ENCODE measurements at places on chromosomes 4 and X. TPM values are rescaled to one million over a fixed set of nuclear protein-coding genes. Genes with fewer than 3 reads are reported as not detected.

The METTL14 gene
- 43.4 TPM for polyA plus RNA-seq

- no peaks in the 10 kb centered on the region for H3K27me3 ChIP-seq
- peaks cover 2% of the 10 kb centered on the region for H3K4me1 ChIP-seq
- H3K36me3 ChIP-seq, result peaks cover 30% of the 10 kb centered on the region
Observed at GRCh38 chrX:9710332-9710731, 55.3 kb downstream of the GPR143 start.

The POU3F4 gene
- polyA plus RNA-seq, result not detected

The SERPINA7 gene
- polyA plus RNA-seq, result 0.48 TPM

DNA sequence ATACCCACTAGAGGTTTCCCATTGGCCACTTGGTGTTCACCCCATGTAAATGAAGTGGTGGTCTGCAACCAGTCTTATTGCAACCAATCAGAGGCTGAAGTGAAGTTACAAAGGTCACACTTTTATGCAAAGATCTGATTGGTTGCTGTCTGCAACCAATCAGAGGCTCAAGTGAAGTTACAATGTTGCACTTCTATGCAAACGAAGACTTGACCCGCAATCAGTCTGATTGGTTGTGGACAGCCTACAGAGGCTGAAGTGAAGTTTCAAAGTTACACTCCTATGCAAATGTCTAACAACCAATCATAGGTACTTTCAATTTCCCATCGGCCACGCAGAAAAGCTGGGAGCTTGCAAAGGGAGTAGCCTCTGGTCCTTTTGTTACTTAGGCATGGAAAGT lies 22.3 kb upstream of the XPNPEP2 start:
- H3K36me3 ChIP-seq, result no peaks in the 10 kb centered on the region
- H3K4me3 ChIP-seq, result no peak overlapping the region
- H3K27me3 ChIP-seq, result no peaks in the 10 kb centered on the region
- H3K4me1 ChIP-seq, result no peaks in the 10 kb centered on the region

The HPSE gene
- 2.3 TPM for polyA plus RNA-seq

GRCh38 chr4:111954550-111954949 lies 190.7 kb upstream of the FAM241A start:
- no peak overlapping the region for H3K4me3 ChIP-seq
- no peaks in the 10 kb centered on the region for H3K36me3 ChIP-seq
- peaks cover 14% of the 10 kb centered on the region for H3K4me1 ChIP-seq
- H3K27ac ChIP-seq, result no peak overlapping the region

- H3K4me3 ChIP-seq, result no peak overlapping the region
- no peak for DNase-seq
- H3K4me1 ChIP-seq, result no peaks in the 10 kb centered on the region
- no peak overlapping the region for H3K27ac ChIP-seq
- no peaks in the 10 kb centered on the region for H3K36me3 ChIP-seq
- peaks cover 2% of the 10 kb centered on the region for H3K27me3 ChIP-seq
Observed at GRCh38 chr4:153809916-153810810, 21.3 kb upstream of the SFRP2 start.

- no peak for DNase-seq
- H3K27me3 ChIP-seq, result no peaks in the 10 kb centered on the region
- no peaks in the 10 kb centered on the region for H3K4me1 ChIP-seq
- no peak overlapping the region for H3K4me3 ChIP-seq
- H3K36me3 ChIP-seq, result peaks cover 20% of the 10 kb centered on the region
Observed at GRCh38 chr4:151659601-151660364, 101.0 kb downstream of the GATB start.

The ZFP92 gene
- polyA plus RNA-seq, result 5.0 TPM

The ZGRF1 gene
- 7.3 TPM for polyA plus RNA-seq

GRCh38 chr4:175424111-175424510 lies 388.0 kb downstream of the GPM6A start:
- H3K27ac ChIP-seq, result no peak overlapping the region
- no peaks in the 10 kb centered on the region for H3K4me1 ChIP-seq
- no peaks in the 10 kb centered on the region for H3K27me3 ChIP-seq
- no peaks in the 10 kb centered on the region for H3K36me3 ChIP-seq

GRCh38 chrX:21412883-21413282 lies 38.7 kb downstream of the CNKSR2 start:
- no peaks in the 10 kb centered on the region for H3K4me1 ChIP-seq
- DNase-seq, result no peak
- H3K4me3 ChIP-seq, result no peak overlapping the region

DNA sequence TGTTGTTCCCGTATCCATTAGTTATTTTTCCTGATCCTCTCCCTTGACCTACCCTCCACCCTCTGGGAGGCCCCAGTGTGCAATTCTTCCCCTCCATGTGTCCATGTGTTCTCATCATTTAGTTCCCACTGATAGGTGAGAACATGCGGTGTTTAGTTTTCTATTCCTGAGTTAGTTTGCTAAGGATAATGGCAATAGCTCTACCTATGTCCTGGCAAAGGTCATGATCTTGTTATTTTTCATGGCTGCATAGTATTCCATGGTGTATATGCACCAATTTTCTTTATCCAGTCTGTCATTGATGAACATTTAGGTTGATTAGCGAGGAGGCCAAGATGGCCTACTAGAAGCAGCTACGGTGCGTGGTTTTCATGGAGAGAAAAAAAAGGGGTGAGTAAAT lies 714.1 kb downstream of the STIM2 start:
- no peaks in the 10 kb centered on the region for H3K36me3 ChIP-seq
- no peaks in the 10 kb centered on the region for H3K27me3 ChIP-seq
- no peak for DNase-seq
- no peak overlapping the region for H3K4me3 ChIP-seq

GRCh38 chr4:87045659-87046058 lies 110.8 kb downstream of the AFF1 start:
- peaks cover 5% of the 10 kb centered on the region for H3K4me1 ChIP-seq
- DNase-seq, result no peak
- no peak overlapping the region for H3K4me3 ChIP-seq
- H3K27me3 ChIP-seq, result no peaks in the 10 kb centered on the region
- H3K27ac ChIP-seq, result no peak overlapping the region
- peaks cover 23% of the 10 kb centered on the region for H3K36me3 ChIP-seq

DNA sequence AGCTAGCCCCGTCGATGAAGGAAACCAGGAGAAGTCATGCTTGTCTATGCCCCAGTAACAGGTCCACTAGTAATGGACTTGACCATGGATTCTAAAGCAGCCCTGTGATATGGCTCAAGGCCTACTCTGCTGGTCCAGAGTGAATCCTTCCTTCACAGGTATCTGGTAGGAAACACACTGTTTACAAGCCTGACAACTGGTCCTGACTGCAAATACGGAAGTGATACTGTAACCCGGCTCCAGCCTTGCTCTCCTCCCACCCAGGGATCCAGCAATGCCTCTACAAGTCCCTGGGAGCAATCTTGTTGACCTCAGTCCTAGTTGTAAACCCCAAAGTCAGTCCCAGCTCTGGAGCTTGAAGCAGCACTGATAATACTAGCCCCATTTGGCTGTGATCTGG lies 239.2 kb upstream of the GRID2 start:
- H3K27ac ChIP-seq, result no peak overlapping the region
- no peaks in the 10 kb centered on the region for H3K4me1 ChIP-seq
- H3K36me3 ChIP-seq, result no peaks in the 10 kb centered on the region
- H3K27me3 ChIP-seq, result no peaks in the 10 kb centered on the region

The VCX gene
- polyA plus RNA-seq, result not detected

GRCh38 chr4:94352163-94352562 lies 9.5 kb upstream of the HPGDS start:
- H3K36me3 ChIP-seq, result no peaks in the 10 kb centered on the region
- no peak overlapping the region for H3K27ac ChIP-seq
- H3K4me3 ChIP-seq, result no peak overlapping the region
- H3K4me1 ChIP-seq, result no peaks in the 10 kb centered on the region
- no peak for DNase-seq
- H3K27me3 ChIP-seq, result no peaks in the 10 kb centered on the region

- peak overlapping the region; percentile 74 for H3K27ac ChIP-seq
- no peaks in the 10 kb centered on the region for H3K36me3 ChIP-seq
- DNase-seq, result peak; percentile 27
- no peaks in the 10 kb centered on the region for H3K27me3 ChIP-seq
- H3K4me3 ChIP-seq, result no peak overlapping the region
Observed at GRCh38 chr4:158033416-158034120, 139.3 kb downstream of the GASK1B start.

- no peak for DNase-seq
- H3K4me3 ChIP-seq, result no peak overlapping the region
- no peak overlapping the region for H3K27ac ChIP-seq
- no peaks in the 10 kb centered on the region for H3K36me3 ChIP-seq
- no peaks in the 10 kb centered on the region for H3K27me3 ChIP-seq
- H3K4me1 ChIP-seq, result no peaks in the 10 kb centered on the region
Observed at GRCh38 chr4:122845760-122846159, 19.1 kb downstream of the FGF2 start.

- no peak for DNase-seq
- H3K36me3 ChIP-seq, result no peaks in the 10 kb centered on the region
- H3K27ac ChIP-seq, result no peak overlapping the region
Observed at GRCh38 chr4:141389649-141390048, 169.0 kb downstream of the ZNF330 start.

DNA sequence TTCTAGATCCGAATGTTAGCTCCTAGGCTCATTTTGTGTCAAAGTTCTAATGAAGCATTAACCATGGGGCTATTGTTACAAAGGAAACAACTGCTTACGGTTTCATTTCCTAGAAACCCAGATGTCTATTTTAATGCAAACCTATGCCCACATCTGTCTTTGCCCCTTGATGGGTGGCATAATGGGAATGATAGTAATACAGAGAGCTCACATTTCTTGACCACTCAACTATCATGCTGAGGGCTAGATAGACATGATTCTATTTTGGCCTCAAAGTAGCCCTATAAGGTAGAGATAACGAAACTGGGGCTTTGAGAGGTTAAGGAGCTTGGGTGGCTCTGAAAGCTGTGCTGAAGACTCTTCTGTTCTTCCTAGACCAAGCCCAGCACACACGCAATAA lies 1.9 kb downstream of the TLR7 start:
- no peaks in the 10 kb centered on the region for H3K36me3 ChIP-seq
- no peak overlapping the region for H3K27ac ChIP-seq
- no peak for DNase-seq
- no peaks in the 10 kb centered on the region for H3K27me3 ChIP-seq
- H3K4me1 ChIP-seq, result no peaks in the 10 kb centered on the region
- no peak overlapping the region for H3K4me3 ChIP-seq

The PCDH10 gene
- 1.9 TPM for polyA plus RNA-seq

DNA sequence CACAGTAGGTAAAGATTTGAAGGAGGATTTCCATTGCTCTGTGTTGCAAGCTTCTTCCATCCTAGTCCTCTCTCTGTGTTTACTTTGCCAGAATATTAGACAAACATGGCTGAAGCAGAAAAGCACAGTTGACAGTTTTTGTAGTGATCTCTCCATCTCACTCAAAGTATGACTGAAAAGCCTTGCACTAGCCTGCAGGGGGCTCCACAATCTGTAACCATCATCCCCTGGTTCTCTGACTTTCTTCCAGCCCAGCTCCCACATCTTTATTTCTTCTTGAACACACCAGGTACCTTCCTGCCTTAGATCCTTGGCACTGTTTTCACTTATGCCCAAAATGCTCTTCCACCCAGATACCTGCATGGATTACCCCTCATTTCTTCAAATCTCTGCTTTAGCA lies 34.1 kb upstream of the HHIP start:
- no peaks in the 10 kb centered on the region for H3K27me3 ChIP-seq
- no peak for DNase-seq
- H3K36me3 ChIP-seq, result no peaks in the 10 kb centered on the region
- H3K4me3 ChIP-seq, result no peak overlapping the region

DNA sequence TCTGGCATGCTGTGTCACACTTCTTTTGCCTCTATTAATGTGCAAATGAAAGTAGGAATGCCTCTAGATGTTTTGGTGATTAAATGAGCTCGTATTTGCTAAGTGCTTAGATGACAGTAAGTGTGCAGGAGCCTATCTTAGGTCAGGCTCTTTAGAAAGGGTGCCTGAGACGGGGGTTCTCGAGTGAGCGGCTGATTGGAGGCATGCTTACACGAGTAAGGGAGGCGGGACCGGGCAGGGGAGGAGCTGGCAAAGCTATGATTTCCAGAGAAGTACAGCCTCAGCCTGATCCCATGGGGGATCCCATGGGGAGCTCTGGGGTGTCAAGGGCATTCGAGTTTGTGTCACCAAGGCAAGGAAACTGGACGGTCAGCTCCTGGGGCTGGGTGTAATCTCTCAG lies 44.8 kb downstream of the CLDN34 start:
- H3K4me1 ChIP-seq, result no peaks in the 10 kb centered on the region
- H3K4me3 ChIP-seq, result no peak overlapping the region
- no peaks in the 10 kb centered on the region for H3K36me3 ChIP-seq
- DNase-seq, result no peak
- H3K27ac ChIP-seq, result no peak overlapping the region

DNA sequence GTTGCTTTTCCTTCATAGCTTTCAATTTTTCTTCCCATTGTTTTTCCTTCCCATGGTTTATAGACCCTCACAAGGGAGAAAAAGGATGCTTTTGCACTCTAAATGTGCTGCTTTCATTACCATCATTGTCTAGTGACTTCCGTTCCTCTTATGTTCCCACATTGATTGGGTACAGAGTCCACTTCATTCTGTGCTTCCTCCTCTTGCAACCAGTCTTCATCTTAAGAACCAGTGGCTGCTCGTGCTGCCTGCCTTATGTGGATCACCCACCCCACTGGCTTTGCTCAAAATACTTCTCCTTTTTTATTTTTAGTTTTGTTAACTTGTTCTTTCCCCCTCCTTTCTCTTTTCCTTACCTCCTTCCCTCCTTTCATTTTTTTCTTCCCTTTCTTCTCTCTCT lies 76.5 kb upstream of the BOD1L1 start:
- no peaks in the 10 kb centered on the region for H3K36me3 ChIP-seq
- H3K4me3 ChIP-seq, result no peak overlapping the region
- peak; percentile 84 for DNase-seq
- H3K4me1 ChIP-seq, result peaks cover 48% of the 10 kb centered on the region

The TRMT10A gene
- 9.4 TPM for polyA plus RNA-seq

Measured in large intestine (tissue), 12 donors.